ENCODE measurements at places on chromosomes 5 and 9.

GRCh38 chr9:33437205-33437604 lies 10.2 kb downstream of the AQP3 start:
- no peak for DNase-seq

DNA sequence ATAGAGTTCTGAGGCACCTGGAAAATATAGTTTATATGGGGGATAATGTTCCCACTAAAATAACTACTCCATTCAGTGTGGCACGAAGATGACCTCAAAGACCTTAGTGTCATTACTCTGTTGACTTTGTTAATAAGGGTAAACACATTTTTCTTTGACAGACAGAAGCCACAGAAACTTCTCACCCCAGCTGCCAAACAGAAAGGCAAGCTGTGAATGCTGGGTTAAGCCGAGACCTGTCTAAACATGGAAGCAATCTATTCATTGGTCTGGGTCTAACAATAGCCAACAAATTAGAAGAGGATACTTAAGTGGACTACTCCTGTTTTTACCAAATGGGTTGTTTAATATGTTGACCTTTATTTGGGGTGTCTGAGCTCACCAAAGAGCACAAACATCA lies 171.4 kb downstream of the TLE1 start:
- no peak for DNase-seq

GRCh38 chr5:127967983-127968592 lies 115.5 kb upstream of the SLC12A2 start:
- no peak for DNase-seq

DNA sequence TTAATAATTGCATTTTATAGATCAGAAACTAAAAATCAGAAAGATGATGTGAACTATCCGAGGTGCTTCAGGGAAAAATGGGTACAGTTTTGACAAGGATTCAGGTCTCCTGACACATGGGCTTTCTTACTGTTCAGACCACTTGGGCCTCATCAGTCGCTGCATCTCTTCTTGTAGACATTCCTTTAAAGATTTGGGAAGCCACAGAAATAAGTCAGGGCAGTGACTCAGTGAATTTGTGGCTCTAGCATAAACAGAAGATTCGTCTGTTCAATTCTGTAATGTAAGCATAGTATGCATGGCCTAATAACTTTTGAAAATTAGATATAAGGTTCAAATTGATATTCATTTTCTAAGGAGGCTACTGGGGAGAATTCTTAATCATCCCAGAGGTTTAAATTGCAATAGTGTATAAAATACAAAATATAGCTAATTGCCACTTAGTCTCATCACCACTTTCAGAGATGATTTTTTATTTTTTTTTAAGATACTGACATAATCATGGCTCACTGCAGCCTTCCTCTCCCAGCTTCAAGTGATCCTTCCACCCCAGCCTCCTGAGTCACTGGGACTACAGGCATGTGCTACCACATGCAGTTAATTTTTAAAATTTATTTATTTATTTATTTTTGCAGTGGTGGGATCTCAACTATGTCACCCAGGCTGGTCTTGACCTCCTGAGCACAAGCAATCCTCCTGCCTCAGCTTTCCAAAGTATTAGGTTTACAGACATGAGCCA lies 48.9 kb downstream of the RASEF start:
- no peak for DNase-seq

- DNase-seq = peak; percentile 71
Measured at GRCh38 chr5:392431-392988, 50.5 kb upstream of the EXOC3 start.

DNA sequence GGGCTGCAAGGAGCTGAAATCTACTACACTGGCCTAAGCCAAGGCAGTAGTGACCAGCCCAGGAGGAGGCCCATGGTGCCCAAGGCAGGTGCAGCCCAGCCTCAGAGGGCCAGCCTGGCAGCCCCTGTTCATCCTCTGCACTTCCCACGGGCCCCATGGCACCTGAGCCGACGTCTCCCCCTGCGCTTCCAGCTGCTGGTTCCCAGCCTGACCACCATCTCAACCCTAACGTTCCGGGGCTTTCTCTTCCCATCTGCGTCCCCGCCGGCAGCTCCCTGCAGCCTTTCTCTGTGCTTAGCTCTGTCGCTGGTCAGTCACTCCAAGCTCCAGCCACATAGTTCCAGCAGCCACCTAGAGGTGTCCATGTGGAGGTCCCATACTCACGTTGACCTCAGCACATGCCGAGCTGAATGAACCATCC lies 105.5 kb upstream of the LMX1B start:
- DNase-seq = no peak

GRCh38 chr5:150278916-150279315 lies 10.7 kb downstream of the CAMK2A start:
- no peak for DNase-seq

- no peak for DNase-seq
Measured at GRCh38 chr9:83715221-83715620, 7.5 kb upstream of the UBQLN1 start.

DNA sequence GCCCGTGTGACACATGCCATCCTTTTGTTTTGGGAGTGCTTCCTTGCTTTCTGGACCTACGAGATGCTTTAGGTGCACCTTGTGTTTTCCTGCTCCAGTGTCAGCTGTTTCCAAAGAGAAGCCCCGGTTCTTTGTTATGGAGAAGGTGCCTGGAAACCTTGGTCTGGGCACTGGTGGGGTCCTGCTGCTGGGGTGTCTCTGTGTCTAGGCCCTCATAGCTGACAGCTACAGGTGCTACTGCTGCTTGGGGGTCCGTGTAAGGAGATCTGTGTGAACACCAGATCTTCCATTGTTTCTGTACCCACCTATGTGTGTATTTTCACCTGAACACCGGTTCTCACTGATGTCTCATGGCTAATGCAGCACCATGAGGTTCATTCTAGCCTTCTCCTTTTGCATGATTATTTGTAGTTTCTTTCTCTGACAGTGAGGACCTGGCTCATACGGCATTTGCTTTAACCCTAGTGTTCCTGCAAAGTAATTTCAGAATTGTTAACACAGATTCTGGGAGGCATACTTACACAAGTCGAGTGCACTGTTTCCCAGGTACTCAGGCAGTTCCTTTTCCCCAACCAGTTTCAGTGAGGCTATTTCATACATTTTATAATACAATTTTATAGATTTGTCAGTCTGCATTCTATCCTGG lies 13.2 kb upstream of the FAM120AOS start:
- no peak for DNase-seq

GRCh38 chr9:109449036-109449798 lies 48.9 kb downstream of the PTPN3 start:
- no peak for DNase-seq

DNA sequence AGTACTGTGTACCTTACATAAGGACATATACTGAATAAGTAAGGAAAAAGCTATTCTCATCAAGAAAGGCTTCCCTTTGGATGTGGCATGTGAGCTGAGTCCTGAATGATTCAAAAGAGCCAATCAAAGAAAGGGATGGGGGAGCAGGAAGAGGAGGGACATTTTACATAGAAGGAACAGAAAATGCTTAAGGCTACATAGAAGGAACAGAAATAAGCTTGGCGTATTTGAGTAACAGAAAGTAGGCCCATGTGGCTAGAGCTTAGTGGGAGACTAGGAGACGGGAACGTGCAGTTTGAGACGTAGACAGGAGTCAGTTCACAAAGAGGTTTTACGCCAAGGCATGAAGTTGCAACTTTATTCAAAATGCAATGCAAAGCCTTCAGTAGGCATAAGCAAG lies 126.3 kb downstream of the CEMIP2 start:
- no peak for DNase-seq

DNA sequence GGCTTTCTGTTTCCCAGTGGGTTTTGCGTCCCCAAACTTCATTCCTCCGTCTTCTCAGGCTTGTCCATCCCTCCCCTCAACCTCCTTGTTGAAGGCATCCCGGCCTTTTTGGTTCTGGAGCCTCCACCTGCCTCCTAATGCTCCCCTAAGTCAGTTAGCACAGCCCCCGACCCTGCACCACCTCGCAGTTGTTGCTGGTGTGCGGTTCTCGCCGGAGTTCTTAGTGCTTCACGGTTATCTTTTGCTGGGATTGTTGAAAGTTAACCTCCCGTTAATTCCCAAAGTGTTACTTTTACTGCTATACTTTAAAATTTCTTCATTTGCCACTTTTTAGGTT lies 447 bp downstream of the UBLCP1 start:
- no peak for DNase-seq

DNA sequence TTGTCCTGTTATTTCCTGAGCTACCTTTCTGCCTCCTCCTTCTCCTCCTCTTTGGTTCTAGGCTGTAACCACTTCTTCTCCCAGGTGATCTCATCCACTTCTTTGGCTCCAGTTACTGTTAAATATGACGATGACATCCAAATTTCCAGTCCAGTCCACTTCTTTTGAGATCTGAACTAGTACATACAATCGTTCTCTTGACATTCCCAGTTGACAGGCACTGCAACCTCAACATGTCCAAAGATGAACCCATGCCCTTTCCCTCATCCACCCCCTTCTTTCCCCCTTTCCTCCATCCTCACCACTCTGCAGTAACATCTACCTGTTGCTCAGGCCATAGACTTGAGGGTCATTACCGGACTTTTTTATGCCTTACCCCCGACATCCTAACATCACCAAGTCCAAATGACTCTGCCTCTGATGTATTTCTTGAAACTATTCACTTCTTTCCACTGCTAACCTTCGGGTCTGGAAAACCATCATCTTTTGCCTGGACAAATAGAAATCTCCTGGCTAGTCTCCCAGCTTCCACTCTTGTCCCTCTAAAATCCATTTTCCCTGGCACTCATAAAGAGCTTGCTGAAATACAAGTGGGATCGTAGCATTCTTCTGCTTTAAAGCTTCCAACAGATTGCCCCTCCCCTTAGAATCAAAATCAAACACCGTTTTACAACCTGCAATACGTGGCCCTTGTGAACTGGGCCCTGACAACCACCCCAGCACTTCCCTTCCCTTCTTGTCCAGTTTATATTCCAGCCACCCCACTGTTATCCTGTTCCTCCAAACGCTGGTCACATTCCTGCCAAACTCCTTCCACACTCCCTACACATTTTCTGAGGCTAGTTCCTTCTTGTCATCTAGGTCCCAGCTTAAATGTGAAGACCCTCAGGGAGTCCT lies 31.5 kb downstream of the KLF9 start:
- DNase-seq = no peak

DNA sequence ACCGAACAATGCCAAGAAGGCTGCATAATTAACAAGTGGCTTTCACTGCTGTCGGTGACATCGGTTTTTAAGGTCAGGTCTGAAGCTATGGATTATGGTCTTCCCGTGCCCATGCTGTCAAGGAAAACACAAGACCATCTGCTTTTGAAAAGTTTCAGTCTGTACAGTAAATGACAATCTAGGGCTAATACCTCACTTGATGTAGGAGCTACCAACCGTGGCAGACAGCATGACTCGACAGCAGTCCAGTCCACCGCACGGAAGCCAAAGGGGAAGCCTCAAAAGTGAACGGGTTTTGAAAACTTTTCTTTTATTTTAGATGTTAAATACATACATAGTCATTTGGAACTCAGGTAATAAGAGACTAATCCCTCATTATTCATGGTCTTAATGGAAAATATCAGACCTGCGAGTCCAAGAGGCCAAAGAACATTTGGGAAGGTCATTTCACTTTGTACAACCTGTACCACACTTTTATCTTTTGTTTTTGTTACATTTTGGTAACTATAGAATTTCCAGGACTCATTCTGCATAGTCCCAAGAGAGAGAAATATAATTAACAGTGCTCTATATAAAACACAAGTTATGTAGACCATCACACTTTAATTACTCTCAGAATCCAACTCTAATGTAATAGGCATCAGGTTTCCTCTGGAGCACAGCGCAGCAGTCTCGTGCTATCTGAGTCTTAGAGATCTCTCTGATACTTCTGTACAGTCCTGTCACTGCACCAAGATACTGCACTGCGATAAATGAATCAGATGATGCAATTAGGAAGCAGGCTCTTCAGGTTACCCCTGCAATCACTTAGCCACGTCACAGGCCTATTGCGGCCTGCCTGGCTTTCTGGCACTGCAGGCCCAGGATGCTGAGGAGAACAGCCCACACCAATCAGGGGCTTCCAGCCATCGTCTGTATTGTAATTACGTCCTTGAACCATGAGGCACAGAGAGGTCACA lies 184.9 kb downstream of the FANCC start:
- DNase-seq = no peak

DNA sequence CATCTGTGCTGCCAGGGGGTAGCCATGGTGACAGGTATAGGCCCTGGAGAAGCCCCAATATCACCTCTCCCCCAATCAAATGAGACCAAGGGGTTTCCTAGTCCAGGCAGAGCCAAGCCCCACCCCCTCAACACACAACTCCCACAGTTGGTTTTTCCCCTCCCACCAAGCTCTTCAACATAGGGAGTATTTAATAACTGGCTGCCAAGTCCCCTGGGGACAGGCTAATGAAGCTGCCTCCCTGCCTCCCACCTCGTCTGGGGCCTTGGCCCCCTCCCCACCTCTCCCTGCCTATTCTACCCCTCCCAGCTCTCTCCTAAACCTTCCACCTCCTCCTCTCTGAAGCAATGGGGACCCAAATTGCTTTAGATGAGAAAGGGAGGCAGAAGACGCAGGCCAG lies 23.4 kb downstream of the CPLX2 start:
- no peak for DNase-seq

- no peak for DNase-seq
Measured at GRCh38 chr9:87543251-87543650, 45.6 kb downstream of the DAPK1 start.

- no peak for DNase-seq
Measured at GRCh38 chr9:137715321-137715720, 96.5 kb downstream of the EHMT1 start.

- DNase-seq = no peak
Measured at GRCh38 chr9:134035041-134036039, 10.1 kb downstream of the BRD3OS start.

- DNase-seq = no peak
Measured at GRCh38 chr5:67058998-67059743, 137.4 kb downstream of the CD180 start.

GRCh38 chr5:34905564-34905963 lies 9.7 kb downstream of the RAD1 start:
- no peak for DNase-seq

- DNase-seq = no peak
Measured at GRCh38 chr9:92655896-92656536, 13.9 kb downstream of the IPPK start.

DNA sequence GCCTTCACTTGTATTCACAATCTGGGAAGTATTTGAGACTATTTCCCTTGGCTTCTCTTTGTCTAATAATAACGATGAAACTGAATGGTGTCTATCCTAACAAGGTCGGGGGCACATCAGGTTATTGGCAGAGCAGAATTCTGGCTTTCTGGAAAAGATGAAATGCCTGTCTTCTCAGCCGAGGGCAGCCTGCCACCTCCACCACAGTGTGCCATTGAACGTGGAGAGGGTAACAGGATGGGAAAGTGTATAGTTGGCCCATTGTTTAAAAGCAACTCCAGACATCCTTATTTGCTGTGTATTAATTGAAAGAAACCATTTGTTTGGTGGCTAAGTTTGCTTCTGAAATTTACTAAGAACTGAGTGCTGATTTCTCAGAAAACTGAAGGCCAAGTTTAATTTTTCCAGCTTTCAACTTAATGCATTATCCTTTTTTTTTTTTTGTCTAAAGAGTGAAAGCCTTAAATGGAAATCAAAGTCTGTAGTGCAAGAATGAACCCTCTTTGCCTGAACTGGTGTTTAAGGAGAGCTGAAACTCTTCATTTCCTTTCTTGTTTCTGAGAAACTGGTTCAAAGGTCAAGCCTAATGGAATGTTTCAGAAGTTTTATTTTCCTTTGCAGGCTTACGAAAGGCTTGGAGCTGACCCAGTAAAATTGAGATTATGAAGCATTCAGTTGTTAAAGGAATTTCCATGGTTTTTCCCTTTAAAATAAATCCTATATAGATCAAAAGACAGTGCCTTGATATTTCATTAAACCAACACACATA lies 563.7 kb upstream of the DAP start:
- DNase-seq = no peak
